T-helper 2 cell treated with Interferon-gamma antibody and Interleukin-4, amounts not matched to agents 5 μg/mL and 100 μg/mL, for 36 hours (primary cell): ENCODE measurements at places on chromosomes 2 and 18.

DNA sequence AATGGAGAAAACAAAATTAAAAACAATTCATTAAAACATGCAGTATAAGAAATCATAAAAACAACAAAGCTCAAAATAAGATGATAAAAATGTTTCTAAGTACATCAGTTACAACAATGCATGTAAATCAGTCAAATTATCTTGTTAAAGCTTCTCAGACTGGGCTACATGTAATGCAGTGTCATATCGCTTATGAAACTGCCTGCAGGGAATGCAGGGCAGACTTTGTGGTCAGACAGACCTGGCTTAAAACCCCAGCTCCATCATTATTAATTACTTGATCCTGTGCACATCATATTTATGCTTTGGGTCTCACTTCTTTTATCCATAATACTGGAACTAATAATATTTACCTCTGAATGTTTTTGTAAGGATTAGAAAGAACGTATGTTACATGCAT lies 74.6 kb downstream of the PID1 start:
- no peak overlapping the region for H3K4me3 ChIP-seq
- no peak for DNase-seq
- no peaks in the 10 kb centered on the region for H3K4me1 ChIP-seq
- no peak overlapping the region for H3K27ac ChIP-seq
- no peaks in the 10 kb centered on the region for H3K27me3 ChIP-seq

GRCh38 chr2:120561379-120562035 lies 174.2 kb upstream of the GLI2 start:
- no peaks in the 10 kb centered on the region for H3K36me3 ChIP-seq
- H3K27ac ChIP-seq: no peak overlapping the region
- no peaks in the 10 kb centered on the region for H3K4me1 ChIP-seq
- DNase-seq: no peak

DNA sequence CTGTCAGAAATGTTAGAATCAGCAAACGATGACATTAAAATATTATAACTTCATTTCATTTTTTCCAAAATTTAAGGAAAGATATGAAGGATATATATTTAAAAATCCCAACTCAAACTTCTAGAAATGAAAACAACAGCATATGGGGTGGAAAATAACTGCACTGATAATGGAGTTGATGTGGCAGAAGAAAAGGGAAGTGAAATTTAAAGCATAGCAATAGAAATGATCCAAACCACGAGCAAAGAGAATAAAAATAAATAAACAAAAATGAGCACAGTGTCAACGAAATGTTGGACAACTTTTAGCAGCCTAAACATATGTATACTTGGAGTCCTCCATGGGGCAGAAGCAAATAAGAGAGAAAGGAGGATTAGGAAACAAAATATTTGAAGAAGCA lies 280.2 kb downstream of the KCNJ3 start:
- H3K4me3 ChIP-seq: no peak overlapping the region
- no peaks in the 10 kb centered on the region for H3K27me3 ChIP-seq
- H3K4me1 ChIP-seq: no peaks in the 10 kb centered on the region
- H3K36me3 ChIP-seq: no peaks in the 10 kb centered on the region
- no peak overlapping the region for H3K27ac ChIP-seq

DNA sequence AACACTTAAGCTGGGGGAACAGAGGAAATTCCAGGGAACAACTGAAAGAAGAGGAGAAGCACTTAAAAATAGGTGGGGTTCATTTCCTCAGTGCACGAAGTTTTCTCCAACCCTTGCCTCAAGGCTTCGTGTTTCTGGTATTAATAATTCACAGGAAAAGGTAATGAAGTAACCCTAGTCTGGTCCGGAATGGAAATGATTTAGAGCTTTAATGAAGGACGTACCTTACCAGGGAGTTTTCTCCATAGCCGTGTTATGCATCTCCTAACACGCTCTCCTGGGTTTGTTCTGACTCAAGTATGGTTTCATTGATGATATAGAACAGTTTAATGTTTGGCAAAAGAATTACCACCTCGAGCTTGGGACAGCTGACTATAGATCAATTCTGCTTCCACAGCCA lies 214.2 kb downstream of the MTX2 start:
- no peak for DNase-seq
- peaks cover 43% of the 10 kb centered on the region for H3K27me3 ChIP-seq
- H3K36me3 ChIP-seq: no peaks in the 10 kb centered on the region
- H3K4me3 ChIP-seq: no peak overlapping the region
- no peaks in the 10 kb centered on the region for H3K4me1 ChIP-seq
- no peak overlapping the region for H3K27ac ChIP-seq

DNA sequence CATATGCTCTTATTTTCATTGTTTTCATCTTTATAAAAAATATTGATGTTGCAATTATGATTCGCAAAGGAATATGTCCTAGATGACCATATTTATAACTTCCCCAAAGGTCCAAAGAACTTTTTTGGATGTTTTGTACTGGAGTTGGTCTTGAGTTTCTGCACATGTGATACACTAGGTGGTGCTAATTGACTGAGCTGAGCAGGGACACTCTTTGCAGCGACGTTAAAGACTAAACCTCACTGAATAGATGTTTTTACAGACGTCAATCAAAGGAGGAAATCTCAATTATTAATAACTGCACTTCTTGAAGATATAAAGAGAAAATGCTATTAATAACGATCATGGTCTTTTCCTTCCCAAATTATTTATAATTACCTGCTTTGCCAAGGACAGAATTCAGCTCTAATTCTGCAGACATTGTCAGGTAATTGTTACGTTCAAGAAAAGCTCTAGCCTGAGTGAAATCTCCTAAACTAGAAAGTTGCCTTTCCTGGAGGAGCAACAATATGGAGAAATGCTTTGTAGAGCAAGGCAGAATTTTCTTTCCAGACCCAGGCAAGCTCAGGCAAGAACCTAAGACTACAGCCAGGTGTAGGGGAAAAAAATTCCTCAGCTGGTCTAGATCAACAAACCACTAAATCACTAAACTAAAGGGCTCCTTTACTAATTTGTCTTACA lies 119.3 kb upstream of the RBBP8 start:
- H3K27me3 ChIP-seq: peaks cover 24% of the 10 kb centered on the region
- H3K27ac ChIP-seq: no peak overlapping the region
- H3K4me3 ChIP-seq: no peak overlapping the region
- no peaks in the 10 kb centered on the region for H3K36me3 ChIP-seq
- no peaks in the 10 kb centered on the region for H3K4me1 ChIP-seq
- DNase-seq: no peak

DNA sequence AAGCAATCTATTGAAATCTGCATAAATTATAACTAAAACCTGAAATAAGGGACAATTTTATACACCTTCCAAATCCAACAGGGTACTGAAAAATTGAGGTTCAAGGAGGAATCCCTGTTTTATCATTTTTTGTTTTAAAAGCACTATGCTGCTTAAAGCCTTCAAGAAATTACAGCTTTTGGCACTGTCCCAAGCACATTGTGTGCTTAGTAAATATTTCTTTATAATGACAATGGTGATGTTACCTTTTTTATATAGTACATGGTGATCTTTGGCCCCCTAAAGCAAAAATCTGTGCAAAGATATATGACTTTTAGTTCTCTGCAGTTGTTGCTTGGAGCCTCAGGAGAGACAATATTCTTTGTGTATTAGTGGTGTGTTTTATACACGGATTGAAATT lies 71.6 kb upstream of the EFEMP1 start:
- no peaks in the 10 kb centered on the region for H3K36me3 ChIP-seq
- no peak overlapping the region for H3K4me3 ChIP-seq
- no peak for DNase-seq
- H3K27me3 ChIP-seq: no peaks in the 10 kb centered on the region
- no peak overlapping the region for H3K27ac ChIP-seq

DNA sequence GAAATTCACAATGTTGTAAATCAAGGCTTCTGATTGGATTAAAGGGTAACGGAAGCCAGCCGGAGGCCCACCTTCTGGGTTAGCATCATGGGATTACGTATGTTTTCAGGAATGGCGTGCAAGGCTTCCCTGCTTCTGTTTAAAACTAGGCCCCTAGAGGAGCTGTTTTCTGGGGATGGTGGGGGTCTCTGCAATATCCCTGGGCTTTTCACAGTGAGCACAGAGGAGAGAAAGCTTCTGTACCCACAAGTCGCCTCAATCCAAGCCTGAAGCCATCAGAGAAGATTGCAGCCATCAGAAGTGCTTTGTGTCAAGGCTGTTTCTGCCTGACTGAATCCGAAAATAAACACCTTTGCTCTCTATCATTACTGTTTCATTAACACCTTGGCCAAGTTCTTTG lies 226.9 kb upstream of the SMIM21 start:
- H3K27me3 ChIP-seq: no peaks in the 10 kb centered on the region
- H3K27ac ChIP-seq: no peak overlapping the region
- DNase-seq: no peak
- no peaks in the 10 kb centered on the region for H3K36me3 ChIP-seq

DNA sequence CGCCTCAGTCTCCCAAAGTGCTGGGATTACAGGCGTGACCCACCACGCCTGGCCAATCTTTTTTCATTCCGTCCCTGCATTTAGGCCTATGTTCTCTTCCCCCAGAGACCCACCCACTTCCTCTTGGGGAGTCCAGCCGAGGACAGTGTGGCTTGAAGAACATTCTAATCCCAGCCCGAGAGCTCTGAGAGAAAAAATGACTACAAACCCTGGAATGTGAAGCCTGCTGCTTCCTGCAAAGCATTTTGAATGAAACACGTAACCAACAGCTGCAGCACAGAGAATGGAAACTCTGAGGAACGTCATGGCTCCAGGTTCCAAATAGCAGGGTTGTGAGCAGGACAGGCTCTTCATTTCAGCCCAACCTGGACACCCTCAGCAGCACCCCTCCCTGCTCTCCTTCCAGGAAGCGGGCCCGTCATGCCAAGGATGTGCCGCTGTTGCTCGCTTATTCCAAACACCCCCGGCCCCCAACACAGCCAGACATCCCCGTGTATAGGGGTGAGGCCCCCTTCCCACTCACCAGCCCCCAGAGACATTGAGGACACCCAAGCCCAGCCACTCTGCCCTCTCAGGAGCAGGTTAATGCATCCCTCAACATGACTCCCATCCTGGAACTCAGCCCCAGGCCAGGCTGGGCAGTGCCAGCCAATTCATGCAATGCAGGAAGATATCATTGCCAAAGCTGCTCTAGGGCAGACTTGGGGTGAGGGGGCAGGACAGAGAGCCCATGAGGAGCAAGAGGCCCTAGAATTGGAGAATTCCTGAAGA lies 139.8 kb downstream of the ZFP36L2 start:
- H3K4me3 ChIP-seq: no peak overlapping the region
- no peak overlapping the region for H3K27ac ChIP-seq
- DNase-seq: no peak
- no peaks in the 10 kb centered on the region for H3K4me1 ChIP-seq
- H3K27me3 ChIP-seq: no peaks in the 10 kb centered on the region

DNA sequence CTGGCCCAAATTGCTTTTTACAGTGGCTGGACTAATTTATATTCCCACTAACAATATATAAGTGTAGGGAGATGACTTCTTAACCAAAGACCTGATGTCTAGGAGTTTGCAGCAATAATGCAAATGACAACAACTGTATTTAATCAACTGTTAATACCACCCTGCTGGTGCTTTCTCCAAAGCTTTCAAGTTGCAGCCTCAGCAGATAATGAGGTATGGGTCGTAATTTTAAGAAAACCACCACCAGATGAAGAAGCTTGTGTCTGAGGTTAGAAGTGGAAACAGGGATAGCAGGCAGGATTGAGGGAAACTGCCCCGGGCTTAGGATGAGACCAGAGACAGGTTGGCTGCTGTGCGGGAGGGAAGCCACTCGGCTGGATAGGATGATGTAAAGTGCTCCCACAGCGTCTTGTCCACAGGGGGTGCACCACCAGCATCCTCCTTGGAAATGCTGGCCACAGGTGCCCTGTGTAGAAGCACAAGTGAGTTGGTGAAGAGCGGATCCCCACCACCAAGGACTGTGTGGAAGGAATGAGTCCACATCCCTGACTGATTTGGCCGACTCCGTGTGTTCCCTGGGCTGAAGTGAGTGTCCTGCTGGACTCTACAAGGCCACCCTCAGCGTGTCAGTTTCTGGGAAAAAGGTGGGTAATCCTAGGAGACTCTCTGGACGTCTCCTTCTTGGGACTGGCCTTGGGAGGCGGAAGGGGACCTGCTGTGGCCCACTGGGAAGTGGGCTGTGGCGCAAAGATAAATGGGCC lies 76.1 kb upstream of the SMAD2 start:
- peaks cover 4% of the 10 kb centered on the region for H3K4me1 ChIP-seq
- peaks cover 29% of the 10 kb centered on the region for H3K27me3 ChIP-seq
- no peak overlapping the region for H3K27ac ChIP-seq
- no peak for DNase-seq
- peak overlapping the region; percentile 60 for H3K4me3 ChIP-seq
- no peaks in the 10 kb centered on the region for H3K36me3 ChIP-seq

- no peak for DNase-seq
- H3K4me3 ChIP-seq: no peak overlapping the region
- H3K36me3 ChIP-seq: no peaks in the 10 kb centered on the region
- H3K27ac ChIP-seq: no peak overlapping the region
These were observed 1202.5 kb downstream of the DSC3 start for GRCh38 chr18:29840089-29840488.

GRCh38 chr2:224343226-224343625 lies 58.7 kb downstream of the FAM124B start:
- H3K36me3 ChIP-seq: no peaks in the 10 kb centered on the region
- no peaks in the 10 kb centered on the region for H3K4me1 ChIP-seq
- peaks cover 16% of the 10 kb centered on the region for H3K27me3 ChIP-seq

GRCh38 chr18:22623513-22623912 lies 205.8 kb upstream of the CTAGE1 start:
- no peaks in the 10 kb centered on the region for H3K36me3 ChIP-seq
- no peaks in the 10 kb centered on the region for H3K4me1 ChIP-seq
- no peak for DNase-seq
- H3K27me3 ChIP-seq: no peaks in the 10 kb centered on the region

GRCh38 chr2:196591621-196592022 lies 47.9 kb upstream of the CCDC150 start:
- peaks cover 10% of the 10 kb centered on the region for H3K4me1 ChIP-seq
- H3K36me3 ChIP-seq: no peaks in the 10 kb centered on the region
- no peak for DNase-seq
- no peak overlapping the region for H3K27ac ChIP-seq

GRCh38 chr18:53952700-53953099 lies 271.8 kb downstream of the MBD2 start:
- no peaks in the 10 kb centered on the region for H3K36me3 ChIP-seq
- H3K4me1 ChIP-seq: peaks cover 2% of the 10 kb centered on the region
- DNase-seq: no peak
- no peak overlapping the region for H3K4me3 ChIP-seq
- no peak overlapping the region for H3K27ac ChIP-seq

GRCh38 chr2:140814141-140814540 lies 1316.7 kb downstream of the LRP1B start:
- H3K4me3 ChIP-seq: no peak overlapping the region
- no peak for DNase-seq
- H3K4me1 ChIP-seq: no peaks in the 10 kb centered on the region

- no peaks in the 10 kb centered on the region for H3K36me3 ChIP-seq
- no peaks in the 10 kb centered on the region for H3K27me3 ChIP-seq
- no peak for DNase-seq
- H3K4me3 ChIP-seq: no peak overlapping the region
- no peaks in the 10 kb centered on the region for H3K4me1 ChIP-seq
These were observed 754.6 kb upstream of the SOX11 start for GRCh38 chr2:4937550-4937949.

- no peak overlapping the region for H3K4me3 ChIP-seq
- no peaks in the 10 kb centered on the region for H3K36me3 ChIP-seq
- H3K4me1 ChIP-seq: peaks cover 17% of the 10 kb centered on the region
- DNase-seq: no peak
- peaks cover 8% of the 10 kb centered on the region for H3K27me3 ChIP-seq
- no peak overlapping the region for H3K27ac ChIP-seq
These were observed 160.1 kb upstream of the RASGRP3 start for GRCh38 chr2:33316328-33316727.
